Karpas-422 (cell line): ENCODE measurements at places on chromosomes 3 and 15.
A peak's percentile ranks its signal among the peaks of the same experiment; 100 is the strongest.

DNA sequence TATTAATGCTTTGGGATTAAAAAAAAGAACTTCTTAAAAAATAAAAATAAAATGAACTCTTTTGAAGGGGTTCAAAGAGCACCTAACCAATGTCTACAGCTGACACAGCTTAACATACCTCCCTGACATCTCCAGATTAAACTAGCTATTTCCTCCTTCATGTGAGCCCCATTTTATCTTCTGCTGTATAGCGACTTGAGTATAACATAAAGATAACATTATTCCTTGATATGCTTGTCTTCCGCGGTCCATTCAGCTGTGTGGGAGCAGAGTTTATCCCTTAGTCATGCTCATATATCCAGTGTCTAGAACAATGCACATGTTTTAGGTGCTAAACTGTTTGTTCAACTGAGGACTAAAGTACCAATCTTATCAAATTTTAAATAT is 7.8 kb upstream of the CHRM5 start:
- peak; percentile 34 for DNase-seq

GRCh38 chr3:151751161-151751560 is 17.4 kb downstream of the AADACL2 start:
- DNase-seq: no peak

DNA sequence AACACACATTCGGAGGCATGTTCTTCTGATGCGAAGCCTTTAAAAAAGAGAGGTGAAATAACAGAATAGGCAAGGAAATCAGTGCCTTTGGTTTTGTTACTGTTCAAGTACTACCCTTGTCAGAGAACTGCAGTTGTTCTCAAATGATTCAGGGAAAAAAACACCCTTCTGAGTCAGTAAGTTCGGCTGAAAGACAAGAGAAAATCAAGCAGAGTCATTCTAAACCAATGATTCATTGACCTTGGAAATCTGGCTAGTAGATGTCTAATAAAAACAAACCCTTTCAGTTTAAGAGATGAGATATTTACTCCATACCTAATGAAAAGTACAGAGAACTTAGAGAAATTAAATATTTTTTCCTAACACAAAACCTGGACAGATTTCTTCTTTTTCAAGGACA is 72.7 kb upstream of the ABI3BP start:
- DNase-seq: no peak

GRCh38 chr15:40332113-40332781 is 8.5 kb downstream of the CCDC9B start:
- no peak for DNase-seq

DNA sequence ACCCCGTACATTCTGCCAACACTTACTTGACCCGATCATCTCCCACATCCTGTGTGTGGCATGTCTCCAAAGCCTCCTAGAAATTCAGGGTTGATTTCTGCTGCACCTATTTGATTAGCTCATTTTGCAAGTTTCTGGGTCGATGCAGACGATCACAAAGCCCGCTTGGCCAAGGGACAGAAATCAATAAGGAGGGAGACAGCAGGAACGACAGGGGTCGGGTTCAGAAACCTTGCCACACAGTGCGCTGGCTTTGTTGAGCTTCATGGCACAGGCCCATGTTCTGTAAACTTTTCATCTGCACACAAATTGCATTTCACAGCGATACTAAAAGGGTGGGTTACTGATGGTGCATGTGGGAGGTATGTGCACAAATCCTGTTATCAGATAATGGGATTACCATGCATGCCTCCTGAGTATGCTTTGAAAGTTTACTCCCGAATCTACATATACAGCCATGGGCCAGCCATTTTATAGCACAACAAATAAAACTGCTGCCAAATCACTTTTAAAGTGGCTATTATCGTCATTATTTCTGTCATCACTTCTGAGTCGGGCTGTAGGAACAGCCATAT is 95.9 kb upstream of the ATP11B start:
- DNase-seq: no peak

DNA sequence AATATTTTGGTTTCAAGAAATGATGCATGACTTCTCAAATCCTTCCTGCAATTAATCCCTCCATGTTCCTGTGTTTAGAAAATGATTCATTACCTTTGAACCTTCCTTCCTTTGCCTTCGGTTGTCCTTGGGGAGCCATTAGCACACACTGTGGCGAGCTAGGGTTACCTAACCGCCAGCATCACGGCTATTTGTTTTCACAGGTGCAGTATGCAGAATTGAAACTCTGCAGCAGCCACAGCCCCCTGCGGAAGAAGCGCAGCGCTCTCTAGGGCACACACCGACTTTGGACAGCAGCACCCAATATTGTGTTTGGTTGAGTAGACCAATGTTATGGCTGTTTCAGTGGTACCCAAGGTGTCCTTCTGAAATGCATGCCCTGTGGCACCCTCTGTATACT is 247.4 kb downstream of the MCTP2 start:
- DNase-seq: peak; percentile 97

- no peak for DNase-seq
Observed at GRCh38 chr3:158562674-158563073, 8.3 kb upstream of the MLF1 start.

DNA sequence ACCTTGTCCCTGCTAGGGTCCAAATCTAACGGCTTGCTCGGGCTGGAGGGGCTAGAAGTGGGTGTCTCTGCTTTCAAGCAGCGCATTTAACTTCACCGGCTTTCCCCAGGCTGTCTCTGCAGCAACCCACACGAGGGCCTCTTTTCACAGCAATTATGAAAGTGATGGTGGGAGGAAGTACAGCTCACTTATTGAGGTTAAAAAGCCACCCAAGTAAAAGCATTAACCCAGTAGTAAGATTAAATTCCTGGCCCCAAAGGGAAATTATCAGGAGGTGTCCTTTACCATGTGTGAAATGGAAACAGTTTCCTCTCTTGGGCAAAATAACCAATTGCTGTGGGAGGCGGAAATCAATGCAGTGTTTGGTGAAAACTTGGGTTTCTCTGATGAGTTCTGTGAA is 41.1 kb downstream of the NGRN start:
- DNase-seq: no peak

DNA sequence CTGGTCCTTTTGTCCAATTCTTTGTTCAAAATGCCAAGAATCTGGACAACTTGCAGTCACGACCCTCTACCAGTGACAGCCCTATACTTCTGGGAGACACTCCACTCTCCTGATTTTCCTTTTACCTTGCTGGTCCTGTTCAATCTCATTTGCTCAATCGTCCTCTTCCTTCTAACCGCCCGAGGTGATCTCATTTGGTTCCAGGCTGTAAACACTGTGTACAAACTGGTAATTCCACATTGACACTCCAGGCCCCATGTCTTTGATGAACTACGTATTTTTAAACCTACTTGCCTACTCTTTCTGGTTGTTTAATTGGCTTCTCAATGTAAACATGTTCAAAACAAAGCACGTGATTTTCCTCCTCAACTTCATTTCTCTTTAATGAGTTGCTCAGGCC is 23.7 kb upstream of the C3orf49 start:
- no peak for DNase-seq

- DNase-seq: no peak
Observed at GRCh38 chr3:49471856-49472495, 1.9 kb downstream of the DAG1 start.

GRCh38 chr15:69666921-69667811 is 214.5 kb downstream of the RPLP1 start:
- DNase-seq: no peak

DNA sequence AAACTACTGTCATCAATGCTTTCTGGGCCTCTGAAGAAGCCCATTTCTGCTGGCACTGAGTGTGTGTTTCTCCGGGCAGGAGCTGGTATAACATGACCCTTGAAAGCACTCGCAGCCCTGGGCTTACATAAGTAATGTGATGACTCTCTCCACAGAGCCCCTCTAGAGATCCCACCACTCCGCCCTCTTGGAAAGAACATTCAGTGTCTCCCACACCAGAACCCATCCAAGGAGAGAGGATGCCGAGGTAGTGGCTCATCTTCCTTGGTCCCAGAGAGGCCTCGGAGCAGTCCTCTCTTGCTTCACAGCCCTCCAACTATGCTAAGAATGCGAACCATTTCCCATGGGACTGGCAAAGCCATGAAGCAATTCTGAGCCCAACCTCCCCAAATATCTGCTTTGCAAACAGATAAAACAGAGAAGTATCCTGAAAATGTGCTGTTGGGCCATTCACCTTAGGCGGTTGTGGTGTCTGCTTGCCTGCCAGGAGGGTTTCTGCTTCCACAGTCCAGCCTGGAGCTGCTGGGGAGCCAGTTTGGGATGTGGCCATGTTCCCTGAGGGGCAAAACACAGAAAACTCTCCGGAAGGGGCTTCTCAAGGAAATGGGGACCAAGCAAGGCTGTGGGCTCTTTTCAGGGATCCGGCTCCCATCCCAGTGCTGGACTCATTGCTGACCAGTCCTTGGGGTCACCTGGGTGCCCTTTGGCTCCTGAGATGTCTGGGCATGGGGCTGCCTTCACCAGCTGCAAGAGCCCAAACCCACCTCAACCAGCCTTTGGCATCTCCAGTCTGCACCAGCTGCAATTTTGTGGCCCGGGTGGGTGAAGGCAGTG is 47.3 kb downstream of the AMOTL2 start:
- DNase-seq: no peak

DNA sequence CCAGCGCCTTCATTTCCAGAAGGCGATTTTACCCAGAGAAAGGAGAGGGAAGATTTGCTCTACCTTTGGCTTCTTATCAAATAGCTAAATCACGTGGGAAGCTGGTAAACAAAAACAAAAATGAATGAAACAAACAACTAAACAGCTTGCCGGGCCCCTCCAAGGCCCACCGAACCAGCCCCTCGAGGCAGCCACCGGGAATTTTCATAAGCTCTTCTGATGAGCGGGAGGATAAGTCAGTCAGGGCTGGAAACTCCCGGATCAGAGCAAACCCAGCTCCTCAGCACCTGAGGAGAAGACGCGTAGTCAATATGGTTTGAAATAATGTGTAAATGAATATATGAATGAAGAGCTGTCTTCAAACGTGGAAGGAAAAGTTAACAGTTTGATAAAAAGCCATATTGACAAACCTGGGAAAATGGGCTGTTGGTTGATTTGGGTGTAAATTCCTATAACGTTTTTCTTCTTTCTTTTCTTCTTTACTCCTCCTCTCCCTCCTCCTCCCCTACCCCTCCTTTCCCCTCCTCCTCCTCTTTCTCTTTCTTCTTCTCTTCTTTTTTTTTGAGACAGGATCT is 10.7 kb downstream of the RPLP1 start:
- DNase-seq: no peak

GRCh38 chr3:83065851-83066460 is 1304.5 kb upstream of the GBE1 start:
- DNase-seq: no peak

DNA sequence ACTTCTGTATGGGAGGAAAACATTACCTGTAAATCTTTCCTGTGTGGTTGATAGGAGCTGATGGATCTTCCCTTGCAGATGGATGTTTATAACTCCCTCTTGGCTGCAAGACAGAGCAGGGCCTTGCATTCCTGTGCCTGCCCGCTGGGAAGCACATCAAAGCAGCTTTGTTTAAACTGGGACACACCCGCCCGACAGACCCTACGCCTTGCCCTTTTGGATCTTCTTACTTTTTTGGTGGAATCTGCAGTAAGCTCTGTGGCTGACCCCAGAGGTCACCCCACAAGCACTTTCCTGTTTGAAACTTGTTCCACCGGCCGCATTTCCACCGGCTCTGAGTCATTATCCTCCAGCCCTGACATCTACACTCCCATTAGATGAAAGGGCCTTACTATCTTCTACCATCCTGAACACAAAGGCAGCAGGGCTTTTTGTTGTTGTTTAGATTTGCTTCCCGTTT is 244.1 kb upstream of the STT3B start:
- DNase-seq: no peak

DNA sequence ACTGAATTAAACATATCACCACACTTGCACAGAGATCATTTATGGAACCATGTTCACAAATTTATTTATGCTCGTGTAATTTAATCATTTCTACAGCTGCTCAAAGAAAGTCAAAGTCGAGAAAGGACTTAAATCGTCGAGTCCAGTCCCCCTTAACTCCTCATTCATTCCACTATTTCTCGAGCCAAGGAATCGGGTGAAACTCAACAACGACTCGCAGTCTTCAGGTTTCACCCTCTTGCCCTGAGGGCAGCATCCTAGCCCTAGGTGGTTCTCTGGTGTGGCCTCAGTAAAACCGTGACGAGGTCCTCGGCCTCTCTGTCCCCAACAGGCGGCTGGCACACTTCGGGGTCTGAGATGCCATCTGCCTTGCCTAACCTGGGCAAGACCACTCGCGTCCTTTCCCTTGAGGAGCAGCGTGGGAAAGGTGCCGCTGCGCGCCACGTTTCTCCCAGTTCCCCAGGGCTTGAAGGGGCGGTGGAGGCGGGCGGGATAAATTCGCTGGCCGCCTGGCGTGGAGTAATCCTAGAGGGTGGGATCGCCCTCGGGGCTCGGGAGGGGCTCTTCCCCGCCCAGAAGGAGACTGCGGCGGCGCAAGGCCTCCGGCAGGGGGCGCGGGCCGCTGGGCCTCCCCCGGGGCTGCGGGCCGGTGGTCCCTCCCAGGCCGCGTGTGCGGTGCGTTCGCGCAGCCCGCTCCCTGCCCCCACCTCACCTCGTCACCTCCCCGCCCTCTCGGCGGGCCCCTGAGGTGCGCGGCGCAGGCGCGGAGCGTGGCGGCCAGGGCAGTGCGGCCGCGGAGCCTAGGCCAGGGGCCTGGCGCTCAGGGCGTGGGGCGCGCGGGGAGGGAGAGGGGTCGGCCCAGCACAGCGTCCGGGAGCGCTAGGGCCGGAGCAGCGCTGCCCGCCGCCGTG is at the start of gene ZNF639:
TSS of gene ZNF639 (plus strand) at position 746 of the 911 bp plus-strand sequence. CDS start 5,263 bp downstream, outside the sequence.
- DNase-seq: peak; percentile 94
